Activated B cell treated with CpG ODN at 0.5 μM for 24 hours (primary cell): ENCODE measurements at places on chromosomes 12 and 14. TPM values are rescaled to one million over a fixed set of nuclear protein-coding genes. Genes with fewer than 3 reads are reported as not detected.
A peak's percentile ranks its signal among the peaks of the same experiment; 100 is the strongest.

- DNase-seq: no peak
These were observed 171.6 kb downstream of the DPF3 start for GRCh38 chr14:72722201-72722785.

GRCh38 chr14:56328021-56328420 is 209.8 kb downstream of the PELI2 start:
- DNase-seq: no peak

DNA sequence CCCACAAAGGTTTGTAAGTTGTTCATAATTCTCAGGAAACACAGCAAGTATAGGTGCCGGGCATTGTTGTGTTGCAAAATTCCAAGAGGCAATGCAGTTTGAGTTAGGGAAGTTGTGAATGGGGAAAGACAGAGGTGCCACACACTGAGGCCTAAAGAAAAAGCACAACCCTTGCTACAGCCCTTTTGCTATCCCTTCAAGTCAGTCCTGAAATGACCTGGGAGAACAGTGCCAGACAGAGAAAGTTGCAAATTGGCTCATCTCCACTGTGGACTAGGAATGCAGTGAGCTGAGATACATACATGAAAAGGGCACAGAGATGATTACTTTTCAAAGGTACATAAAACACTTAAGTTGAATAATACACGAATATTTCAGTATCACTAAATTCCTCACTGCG is 213.3 kb upstream of the TMTC1 start:
- no peak for DNase-seq

DNA sequence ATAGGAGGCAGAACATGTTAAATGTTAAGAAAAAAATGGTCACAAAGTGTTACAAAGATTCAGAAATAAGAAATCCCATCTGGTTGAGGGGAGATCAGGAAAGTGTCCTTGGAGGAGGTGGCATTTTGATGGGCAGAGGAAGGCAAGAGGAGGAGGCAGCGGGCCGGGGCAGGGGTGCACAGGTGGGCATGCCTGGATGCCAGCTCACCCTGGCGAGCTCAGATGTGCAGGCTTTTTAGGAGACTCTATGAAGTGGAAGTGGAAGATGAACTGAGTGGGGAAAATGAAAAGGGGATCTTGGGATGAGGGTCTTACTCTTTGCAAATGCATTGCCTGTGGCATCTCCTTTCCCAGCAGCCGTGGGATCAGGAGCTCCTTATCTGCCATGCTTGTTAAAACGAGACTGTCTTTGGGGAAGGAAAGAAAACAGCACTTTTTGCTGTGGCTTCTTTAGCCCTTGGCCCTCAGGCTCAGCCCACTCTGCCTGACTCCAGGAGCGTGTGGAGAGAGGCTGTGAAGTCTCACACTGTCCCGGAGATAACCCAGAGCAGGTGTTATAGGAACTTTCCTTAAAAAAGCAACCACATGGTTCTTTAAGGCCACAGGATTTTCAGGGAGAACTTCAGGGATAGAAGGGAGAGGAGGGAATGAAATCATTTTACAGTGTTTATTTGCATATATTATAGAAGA is 62.6 kb downstream of the ELK3 start:
- DNase-seq: no peak

- no peak for DNase-seq
These were observed 758.4 kb downstream of the FLRT2 start for GRCh38 chr14:86288336-86288735.

- no peak for DNase-seq
These were observed 1261.2 kb downstream of the TMEM121 start for GRCh38 chr14:106787626-106788025.

- DNase-seq: no peak
These were observed 9.5 kb downstream of the CEP290 start for GRCh38 chr12:88132392-88132791.

- no peak for DNase-seq
These were observed 3.4 kb downstream of the SSPN start for GRCh38 chr12:26198742-26199141.

DNA sequence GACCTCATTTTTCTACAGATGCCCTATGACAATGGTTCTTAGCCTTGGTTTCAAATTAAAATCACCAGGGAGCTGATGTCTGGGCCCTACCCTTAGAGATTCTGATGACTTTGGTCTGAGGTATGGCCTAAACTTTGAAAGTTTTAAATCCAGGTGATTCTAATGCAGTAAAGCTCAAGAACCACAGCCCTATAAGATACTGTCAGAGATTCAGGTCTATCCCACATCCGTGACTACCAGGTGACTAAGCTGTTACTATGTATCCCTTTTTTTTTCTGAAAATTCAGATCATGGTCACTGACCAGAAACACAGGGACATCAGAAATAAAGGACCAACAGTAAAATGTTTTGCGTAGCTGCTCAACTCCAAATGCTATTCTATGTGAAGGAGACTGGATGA is 148.8 kb upstream of the BMP4 start:
- DNase-seq: no peak

DNA sequence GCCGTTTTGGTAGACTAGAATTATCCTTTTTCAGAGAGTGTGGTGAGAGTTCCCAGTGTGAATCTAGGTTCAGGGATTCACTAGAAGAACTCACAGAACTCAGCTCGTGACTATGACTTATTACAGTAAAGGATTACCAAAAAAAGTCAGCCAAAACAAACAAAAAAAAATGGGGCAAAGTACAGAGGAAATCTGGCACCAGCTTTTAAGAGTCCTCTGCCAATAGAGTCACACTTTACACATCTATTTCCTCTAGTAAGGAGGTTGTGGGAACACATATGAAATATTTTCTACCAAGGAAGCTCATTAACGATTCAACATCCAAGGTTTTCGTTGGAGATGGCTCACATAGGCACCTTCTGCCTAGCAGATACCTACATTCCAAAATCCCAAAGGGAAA is 28.2 kb downstream of the TSPAN19 start:
- no peak for DNase-seq

DNA sequence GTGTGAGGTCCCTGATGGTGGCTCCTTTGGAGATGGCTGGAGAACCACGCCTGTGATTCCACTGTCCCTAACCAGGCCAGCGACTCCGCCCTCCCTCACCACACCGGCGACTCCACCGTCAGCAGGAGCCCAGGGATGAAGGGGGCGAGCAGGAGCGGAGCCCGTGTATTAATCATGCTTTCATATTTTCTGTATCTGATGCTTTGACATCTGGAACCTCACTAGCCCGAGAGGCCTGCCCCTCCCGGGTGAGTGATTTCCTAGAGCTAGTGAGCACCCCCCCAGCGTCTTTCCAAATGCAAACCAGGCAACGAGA is 69.9 kb downstream of the NOC4L start:
- DNase-seq: no peak

DNA sequence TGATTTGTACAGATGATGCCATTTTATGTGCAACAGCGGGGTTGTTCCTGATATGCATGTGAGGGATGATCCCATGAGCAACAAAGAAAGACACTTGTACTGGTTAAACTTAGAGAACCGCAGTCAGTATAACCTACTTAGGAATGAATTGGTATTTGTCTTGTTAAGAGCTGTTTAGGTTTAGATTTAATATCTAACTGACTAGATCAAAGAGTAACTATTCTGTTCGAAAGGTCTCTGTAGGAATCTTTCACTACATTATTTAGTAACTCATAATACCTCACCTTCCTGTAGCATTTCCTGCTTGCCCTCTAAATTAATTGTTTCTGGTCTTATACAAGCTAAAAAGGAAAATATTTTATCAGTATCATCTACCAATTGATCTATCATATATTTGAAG is 350.4 kb downstream of the TRHDE start:
- no peak for DNase-seq

GRCh38 chr12:126067626-126068329 is 1002.5 kb downstream of the AACS start:
- no peak for DNase-seq

DNA sequence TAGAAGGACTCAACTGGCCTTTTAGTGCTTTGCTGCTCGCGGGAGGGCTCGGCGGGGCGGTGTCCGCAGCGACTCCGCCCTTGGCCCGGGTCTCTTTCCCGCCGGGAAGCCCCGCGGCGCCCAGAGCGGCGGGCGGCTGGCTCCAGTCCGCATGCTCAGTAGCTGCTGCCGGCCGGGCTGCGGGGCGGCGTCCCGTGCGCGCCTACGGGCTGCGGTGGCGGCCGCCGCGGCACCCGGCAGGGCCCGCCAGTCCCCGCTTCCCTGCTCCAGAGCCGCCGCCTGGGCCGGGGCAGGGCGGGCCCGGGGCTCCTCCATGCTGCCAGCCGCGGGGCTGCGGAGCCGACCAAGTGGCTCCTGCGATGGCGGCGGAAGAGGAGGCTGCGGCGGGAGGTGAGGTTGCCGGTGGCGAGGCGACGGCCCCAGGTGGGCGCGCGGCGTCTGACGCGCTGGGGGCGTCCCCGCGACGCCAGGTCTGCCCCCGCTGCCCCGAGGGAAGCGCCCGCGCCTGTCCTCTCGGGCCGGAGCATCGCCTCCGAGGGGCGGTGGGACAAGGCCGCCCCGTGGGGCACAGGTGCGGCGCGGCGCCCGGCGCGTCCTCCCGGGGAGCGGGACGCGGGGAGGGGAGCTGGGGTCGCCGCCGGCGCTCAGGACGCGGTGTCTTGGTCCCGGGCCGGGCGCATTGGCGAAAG is at the start of gene BMAL2:
BMAL2 (plus strand) TSS at position 123 of the 689 bp plus-strand sequence; CDS start at position 360, 237 bp downstream.
- peak; percentile 46 for DNase-seq

GRCh38 chr14:29648045-29648444 is 279.6 kb downstream of the PRKD1 start:
- no peak for DNase-seq

DNA sequence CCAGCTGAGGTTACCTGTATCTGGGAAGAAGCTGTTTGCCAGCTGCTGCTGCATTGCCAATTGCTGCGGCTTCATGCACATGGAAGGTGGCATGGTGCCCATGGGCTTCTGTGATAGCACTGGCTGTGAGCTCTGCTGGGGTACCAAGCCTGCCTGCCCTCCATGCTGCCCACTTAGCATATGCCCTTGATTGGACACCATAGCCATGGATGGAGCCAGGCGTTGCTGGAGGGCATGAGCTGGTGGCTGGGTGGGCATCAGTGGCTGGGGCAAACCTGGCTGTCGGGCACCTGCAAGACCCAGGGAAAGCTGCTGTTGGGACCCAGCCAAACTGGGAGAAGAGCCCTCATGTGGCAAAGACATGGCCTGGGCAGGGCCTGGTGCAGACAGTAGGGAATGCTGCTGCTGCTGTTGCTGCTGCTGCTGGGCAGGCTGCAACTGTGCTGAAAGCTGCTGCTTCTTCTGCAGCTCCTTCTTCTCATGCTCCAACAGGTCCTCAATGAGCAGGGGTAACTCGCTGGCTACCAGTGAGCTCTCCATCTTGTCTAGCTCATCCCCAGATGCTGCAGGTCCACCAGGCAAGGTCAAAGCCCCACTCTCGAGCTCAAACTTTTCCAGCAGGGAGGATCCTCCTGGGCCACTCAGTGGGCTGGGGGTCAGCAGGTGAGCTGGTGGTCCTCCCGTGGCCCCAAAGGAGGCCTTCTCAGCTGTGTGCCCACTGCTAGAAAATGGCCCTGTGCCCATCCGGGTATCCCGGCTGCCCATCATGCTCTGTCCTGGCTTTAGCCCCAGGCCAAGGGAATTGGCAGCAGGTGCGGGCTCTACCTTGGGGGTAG is 18.8 kb upstream of the PRKAG1 start:
- DNase-seq: no peak

DNA sequence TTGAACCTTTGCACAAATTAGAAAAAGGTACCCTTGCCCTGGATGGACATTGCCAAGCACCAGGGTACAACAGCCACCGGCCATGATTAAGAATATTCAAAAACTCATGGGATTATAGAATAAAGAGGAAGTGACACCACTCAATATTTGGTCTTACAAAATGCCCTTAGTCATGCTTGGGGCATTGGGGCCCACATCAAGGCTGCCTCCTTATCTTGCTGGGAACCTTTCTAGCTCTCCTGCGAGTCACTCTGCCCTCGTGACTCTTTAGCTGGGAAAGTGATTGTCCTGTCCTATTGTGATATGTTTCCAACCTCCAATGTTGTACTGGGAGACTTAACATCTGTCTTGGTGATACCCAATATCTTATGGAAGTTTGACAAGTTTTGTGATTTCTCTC is 57.8 kb downstream of the GTF2A1 start:
- no peak for DNase-seq

DNA sequence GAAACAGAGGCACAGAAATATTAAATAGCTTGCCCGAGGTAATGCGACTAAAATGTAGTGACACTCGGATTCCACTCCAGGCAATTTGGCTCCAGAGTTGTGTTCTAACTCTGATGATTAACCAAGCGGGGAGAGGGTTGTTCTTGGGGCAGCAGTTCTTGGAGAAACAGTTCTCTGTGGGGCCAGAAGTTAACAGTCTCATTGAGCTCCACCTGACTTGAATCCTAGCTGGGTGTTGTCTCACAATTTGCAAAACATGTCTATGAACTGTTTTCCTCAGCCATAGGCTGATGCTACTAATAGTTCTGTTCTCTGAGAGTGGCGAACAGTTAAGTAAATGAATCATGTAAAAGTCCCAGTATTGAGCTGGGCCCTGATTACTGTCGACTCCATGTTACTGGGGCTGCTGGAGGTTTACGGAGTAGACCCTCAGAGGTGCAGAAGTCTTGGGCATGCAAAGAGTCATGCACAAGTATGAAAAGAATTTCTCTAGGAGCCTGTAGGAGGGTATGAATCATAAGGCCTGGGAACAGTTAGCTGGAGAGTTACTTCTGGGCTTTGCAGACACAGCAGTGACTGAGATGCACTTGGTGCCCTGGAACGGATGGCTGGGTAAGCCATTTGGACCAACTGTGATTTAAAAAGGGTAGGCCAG is 15.4 kb upstream of the NIN start:
- DNase-seq: no peak

GRCh38 chr14:64195199-64195598 is 99.0 kb downstream of the ESR2 start:
- DNase-seq: no peak

DNA sequence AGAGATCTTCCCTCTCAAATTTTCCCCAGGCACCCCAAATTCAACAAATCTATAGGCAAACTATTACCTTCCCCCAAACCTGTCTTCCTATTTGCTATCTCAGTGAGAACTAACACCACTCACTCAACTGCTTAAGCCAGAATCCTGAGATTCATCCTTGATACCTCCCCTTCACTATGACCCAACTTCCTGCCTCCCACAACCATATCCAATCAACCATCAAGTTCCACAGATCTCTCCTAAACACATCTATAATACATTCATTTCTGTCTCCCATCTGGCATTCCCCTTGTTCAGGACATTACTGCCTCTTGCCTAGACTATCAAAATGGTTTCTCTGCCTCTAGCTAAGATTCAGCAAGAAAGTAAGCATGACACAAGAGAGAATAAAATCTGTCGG is 21.3 kb downstream of the YAF2 start:
- no peak for DNase-seq

- no peak for DNase-seq
These were observed 340.4 kb downstream of the NAV3 start for GRCh38 chr12:78171061-78171460.

NOVA1 gene
- not detected in 2 replicates for total RNA-seq

ITGA5 gene
- 1.0 and 1.3 TPM in 2 replicates for total RNA-seq

SCN8A gene
- 0.86 and 2.1 TPM in 2 replicates for total RNA-seq

FRMD6 gene
- total RNA-seq: 0.32 and 0.33 TPM in 2 replicates

MMP14 gene
- total RNA-seq: 3.4 and 4.1 TPM in 2 replicates

MFAP5 gene
- 0.35 TPM in 1 of 2 replicates, not detected in the other for total RNA-seq

SCNN1A gene
- total RNA-seq: not detected in 2 replicates

AJUBA gene
- 0.29 and 0.67 TPM in 2 replicates for total RNA-seq

ACSS3 gene
- total RNA-seq: not detected in 2 replicates
